NCI-H187 (cell line): ENCODE measurements at places on chromosomes 2 and 18.

- no peak for DNase-seq
Measured at GRCh38 chr2:115584507-115584906, 1142.1 kb downstream of the DPP10 start.

GRCh38 chr2:32522770-32523169 lies 105.1 kb upstream of the TTC27 start:
- no peak for DNase-seq

GRCh38 chr2:42474765-42475454 lies 18.9 kb downstream of the KCNG3 start:
- no peak for DNase-seq

DNA sequence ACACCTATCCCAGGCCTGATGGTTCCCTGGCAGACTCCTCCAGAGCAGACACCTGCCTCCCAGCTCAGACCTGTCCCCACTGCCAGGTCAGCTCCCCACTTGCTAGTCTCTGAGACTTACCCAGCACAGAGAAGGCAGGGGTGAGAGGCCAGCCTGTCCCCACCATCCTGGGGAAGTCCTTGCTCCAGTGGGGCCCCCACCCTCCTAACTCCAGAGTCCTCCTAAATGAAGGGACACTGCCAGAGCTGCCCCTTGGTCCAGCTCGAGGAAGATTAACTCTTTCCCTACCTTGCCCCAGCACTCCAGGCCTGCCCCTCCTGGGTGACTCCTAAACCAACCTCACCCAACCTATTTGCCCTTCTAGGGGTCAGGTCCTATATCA lies 30.4 kb upstream of the TNS1 start:
- DNase-seq = no peak

GRCh38 chr2:16359961-16360360 lies 305.7 kb downstream of the CYRIA start:
- DNase-seq = no peak

GRCh38 chr2:162012565-162013058 lies 61.4 kb downstream of the DPP4 start:
- DNase-seq = no peak

- DNase-seq = no peak
Measured at GRCh38 chr2:212295571-212295970, 243.0 kb downstream of the ERBB4 start.

DNA sequence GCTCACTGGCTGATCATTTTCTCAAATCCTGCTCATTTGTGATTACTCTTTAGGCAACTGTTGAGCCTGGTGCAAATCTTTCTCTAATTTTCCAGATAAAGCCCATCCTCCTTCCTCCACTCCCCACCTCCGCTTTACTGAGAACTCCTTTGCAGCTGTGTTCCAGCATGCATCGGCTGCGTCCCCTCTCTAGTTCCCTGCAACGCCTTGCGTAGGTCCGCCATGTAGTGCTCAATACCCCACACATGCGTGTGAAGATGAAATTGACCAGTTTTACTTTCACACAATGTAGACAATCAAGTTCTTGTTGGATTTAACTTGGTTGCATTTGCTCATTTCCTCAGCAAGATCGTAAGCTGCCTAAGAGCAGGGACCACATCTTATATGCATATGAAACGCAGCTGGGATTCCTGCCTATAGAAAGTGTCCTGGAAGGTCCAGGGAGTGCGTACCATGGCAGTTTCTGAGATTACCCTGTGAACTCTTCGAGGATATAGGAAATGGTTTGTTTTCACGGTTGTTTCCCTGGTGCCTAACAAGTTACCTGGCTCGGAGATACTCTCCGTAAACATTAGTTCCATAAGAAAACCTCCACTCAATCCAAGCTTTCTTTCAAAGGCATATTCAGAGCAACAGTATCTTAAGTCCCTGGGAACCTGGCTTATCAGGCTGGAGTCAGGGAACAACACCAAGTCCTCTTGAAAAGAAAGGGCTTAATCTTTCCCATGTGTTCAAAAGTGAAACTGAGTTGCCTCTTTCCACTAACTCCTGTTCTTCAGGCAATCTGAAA lies 766.4 kb upstream of the ID2 start:
- DNase-seq = no peak

GRCh38 chr2:122866095-122866494 lies 1110.6 kb downstream of the TSN start:
- no peak for DNase-seq

DNA sequence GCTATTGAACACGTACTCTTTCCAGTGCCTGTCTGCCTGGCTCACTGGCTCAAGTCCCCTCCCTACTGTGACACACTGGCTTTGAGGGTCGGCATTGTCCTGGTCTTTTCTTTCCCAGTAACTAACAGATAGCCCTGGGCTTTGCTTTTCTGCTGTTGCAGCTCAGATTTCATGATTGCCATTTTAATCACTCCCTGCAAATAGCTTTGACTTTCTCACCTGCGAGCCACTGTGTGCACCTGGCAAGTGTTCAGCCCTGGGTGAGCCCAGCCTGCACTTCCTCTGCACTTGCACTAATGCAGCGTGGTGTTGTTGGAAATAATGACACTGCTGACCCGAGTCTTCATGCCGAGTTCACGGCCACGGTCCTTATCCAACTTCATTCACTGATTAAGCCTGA lies 52.9 kb downstream of the DCDC2C start:
- DNase-seq = no peak

DNA sequence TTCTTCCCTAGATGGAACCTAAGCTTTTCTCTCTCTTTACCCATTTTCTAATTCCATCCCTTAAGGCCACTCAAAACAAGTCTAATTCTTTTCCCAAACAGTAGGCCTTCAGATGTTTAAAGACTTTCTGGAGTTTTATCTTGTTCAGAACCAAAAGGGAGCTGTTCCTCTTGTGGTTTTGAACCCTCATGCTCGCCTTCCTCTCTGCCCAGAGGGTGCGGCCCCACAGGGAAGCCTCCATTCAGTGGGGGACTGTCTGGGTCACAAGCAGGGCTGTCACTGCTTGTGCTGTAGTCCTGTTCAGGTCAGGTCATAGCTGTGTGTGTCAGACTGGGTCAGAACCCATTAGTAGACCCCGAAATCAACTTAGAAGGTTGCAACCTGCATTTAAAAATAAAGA lies 56.5 kb downstream of the TET3 start:
- no peak for DNase-seq

GRCh38 chr2:40113997-40114396 lies 334.9 kb upstream of the THUMPD2 start:
- peak; percentile 58 for DNase-seq

DNA sequence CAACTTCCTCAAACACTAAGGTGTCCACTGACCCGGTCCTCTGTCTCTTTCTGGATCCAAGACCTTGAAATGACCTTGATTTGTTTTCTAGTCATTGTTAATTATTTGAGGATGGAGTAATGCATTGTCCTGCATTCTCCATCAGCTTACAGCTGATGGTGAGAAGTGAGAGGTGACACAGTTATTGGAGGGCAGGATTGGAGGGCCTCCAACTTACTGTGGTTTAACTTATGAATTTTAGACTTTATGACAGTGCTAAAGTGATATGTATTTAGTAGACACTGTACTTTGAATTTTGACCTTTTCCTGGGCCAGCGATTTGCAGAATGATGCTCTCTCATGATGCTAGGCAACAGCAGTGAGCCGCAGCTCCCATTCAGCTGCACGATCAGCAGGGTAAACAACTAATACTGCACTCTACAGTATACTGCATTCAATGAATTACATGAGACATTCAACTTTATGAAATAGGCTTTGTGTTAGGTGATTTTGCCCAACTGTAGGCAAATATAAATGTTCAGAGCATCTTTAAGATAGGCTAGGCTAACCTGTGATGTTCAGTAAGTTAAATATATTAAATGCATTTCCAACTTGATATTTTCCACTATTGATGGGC lies 200.0 kb upstream of the MEX3C start:
- no peak for DNase-seq

DNA sequence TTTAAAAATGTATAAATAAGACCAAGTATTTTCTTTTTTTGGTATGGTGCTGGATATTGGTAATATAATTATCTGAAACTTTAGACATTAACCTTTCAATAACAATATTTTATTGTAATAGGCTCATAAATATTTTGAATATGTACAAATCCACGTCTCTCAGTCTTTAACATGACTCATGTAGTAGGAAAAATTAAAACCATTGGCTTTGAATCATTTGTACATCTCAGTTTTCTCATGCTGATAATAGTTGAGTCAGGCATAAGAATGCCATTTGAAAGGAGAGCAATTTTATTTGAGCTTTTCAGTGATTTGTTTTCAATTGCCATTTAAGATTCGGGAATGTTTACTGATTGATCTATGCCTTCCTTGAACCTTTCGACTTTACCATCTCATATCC lies 364.8 kb downstream of the TGIF1 start:
- no peak for DNase-seq

- no peak for DNase-seq
Measured at GRCh38 chr2:26119521-26119920, 53.4 kb upstream of the GAREM2 start.

DNA sequence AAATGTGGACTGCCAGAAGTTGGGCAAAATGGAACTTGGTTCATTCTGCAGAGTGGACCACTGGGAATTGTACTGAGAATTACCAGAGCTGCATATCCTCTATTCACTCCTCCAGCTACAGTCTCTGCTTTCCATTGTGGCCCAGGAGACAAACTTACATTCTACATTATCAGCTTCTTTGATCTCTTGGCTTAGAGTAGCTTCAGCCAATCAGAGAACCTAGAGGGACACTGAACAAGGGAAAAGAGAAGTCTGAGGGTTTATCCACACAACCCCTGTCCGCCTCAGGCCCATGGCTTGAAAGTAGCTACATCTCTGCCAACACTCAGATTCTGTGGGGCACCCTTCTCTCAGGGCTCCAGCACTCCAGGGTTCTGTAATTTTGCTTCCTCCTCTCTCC lies 251.1 kb downstream of the TRIB2 start:
- DNase-seq = no peak

GRCh38 chr2:39649511-39649910 lies 16.2 kb upstream of the TMEM178A start:
- no peak for DNase-seq

- no peak for DNase-seq
Measured at GRCh38 chr2:199777916-199778315, 73.1 kb downstream of the FTCDNL1 start.

DNA sequence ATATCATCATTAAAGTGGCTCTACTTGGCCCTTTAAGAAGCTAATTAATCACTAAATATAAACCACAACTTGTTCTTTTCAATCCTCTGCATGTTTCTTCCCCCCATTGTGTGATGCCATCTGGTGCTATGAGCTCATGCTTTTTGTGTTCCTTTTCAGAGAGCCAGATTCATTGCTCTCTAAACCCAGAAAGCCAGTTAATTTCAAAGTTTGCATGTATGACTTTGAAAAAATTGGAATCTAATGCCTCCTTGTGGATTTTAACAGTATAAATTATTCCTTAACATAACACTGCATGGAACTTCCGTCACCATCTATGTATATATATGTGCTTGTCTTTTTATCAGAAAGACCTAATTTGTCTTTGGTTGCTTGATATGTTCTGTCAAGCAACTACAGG lies 31.1 kb downstream of the TMEM178A start:
- no peak for DNase-seq
